Psoas muscle (tissue), 8 donors: ENCODE measurements at places on chromosomes 2 and 18.

- no peak for DNase-seq
Measured at GRCh38 chr2:67340133-67341011, 56.8 kb upstream of the ETAA1 start.

GRCh38 chr2:143255899-143256298 lies 126.7 kb downstream of the ARHGAP15 start:
- no peak for DNase-seq

GRCh38 chr2:162212366-162212765 lies 30.9 kb downstream of the FAP start:
- DNase-seq = no peak

DNA sequence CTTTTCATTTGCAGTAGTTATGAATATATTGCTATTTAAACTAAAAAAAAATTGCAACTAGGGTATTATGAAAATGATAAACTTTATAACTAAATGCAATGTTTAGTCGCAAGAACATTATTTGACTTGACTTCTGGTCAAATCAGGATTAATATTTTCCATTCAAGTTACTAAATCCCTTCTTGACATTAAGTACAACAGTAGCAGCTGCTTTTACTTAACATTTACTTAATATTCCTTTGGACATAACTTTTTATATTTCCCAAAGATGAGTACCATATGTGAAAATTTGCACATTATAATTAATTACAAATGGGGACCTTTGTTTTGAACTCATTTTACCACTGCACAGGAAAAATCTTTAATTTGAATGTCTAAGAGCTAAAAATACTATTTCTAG lies 74.0 kb downstream of the PMS1 start:
- no peak for DNase-seq

DNA sequence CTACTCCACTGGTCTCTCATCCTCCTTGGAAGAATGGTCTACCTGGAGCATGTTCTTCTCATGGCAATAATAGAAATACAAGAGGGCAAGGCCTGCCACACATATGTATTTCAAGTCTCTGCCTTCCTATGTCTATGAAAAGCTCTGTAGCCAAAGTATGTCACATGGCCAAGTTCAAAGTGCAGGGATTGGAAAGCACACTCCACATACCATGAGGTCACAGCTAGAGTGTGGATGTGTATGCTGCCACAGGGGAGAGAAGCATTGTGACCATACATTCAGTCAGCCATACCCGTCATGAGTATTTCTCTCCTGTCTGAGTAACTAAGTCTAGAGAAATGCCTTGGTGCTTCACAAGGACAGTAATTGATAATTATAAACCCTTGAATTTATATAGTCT lies 8.8 kb upstream of the EIF2AK3 start:
- no peak for DNase-seq

DNA sequence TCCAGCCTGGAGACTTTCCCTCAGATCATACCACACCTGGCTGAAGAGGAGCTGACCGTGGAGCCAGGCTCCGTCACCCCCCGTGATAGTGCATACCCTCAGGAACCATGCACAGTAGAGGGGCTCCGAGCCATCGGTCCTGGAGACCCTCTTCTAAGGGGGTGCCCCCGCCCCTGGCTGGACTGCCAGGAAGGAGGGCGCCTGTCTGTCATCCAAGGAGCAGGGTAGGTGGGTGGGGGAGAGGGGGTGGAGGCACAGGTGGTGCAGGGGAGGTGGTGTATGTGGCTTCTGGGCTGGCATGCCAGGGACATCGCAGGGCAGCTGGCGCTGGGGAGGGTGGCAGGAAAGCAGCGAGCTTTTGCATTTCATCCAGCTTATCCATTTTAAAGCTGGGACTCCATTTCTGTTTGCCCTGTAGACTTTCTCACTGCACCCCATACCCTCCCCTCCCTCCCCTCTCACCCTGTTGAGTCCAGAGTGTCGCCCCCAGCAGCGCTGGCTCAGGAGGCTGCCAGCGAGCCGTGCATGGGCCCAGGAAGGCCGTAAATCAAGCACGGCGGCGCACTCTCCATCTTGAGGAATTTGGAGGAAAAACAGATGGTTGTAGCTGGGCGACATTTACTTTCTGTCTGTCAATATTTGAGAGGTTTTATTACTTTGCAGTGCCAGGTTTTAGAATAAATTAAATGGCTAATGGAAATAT lies 56.2 kb upstream of the HS6ST1 start:
- DNase-seq = no peak

GRCh38 chr2:134306521-134306920 lies 52.6 kb downstream of the MGAT5 start:
- DNase-seq = no peak
